Bronchus fibroblast of lung (primary cell): ENCODE measurements at places on chromosomes 6 and 20. TPM values are rescaled to one million over a fixed set of nuclear protein-coding genes. Genes with fewer than 3 reads are reported as not detected.

Gene PROKR2
- not detected in 2 replicates for total RNA-seq

Gene NFATC2
- 0.15 and 0.17 TPM in 2 replicates for total RNA-seq

Gene CEP162
- 3.5 and 3.7 TPM in 2 replicates for total RNA-seq

Gene SYNDIG1
- not detected in 2 replicates for total RNA-seq

Gene LHFPL5
- not detected in 2 replicates for total RNA-seq

Gene BPIFB2
- not detected in 2 replicates for total RNA-seq

Gene CYB5R4
- 7.6 and 13.3 TPM in 2 replicates for total RNA-seq

Gene CALHM4
- total RNA-seq = not detected in 2 replicates

Gene HSPA1L
- total RNA-seq = 0.30 and 0.50 TPM in 2 replicates

Gene BPIFB1
- not detected in 2 replicates for total RNA-seq

Gene MMP24OS
- 32.8 and 35.5 TPM in 2 replicates for total RNA-seq

Gene PRRT1
- 0.15 and 0.17 TPM in 2 replicates for total RNA-seq

Gene RGS17
- 7.0 and 8.2 TPM in 2 replicates for total RNA-seq

Gene FAM209B
- not detected in 2 replicates for total RNA-seq

Gene BCAS1
- total RNA-seq = not detected in 2 replicates

Gene FLRT3
- total RNA-seq = 1.5 TPM in 2 replicates

Gene CTAGE9
- under 0.01 TPM in 1 of 2 replicates, not detected in the other for total RNA-seq

Gene WFDC10B
- total RNA-seq = not detected in 2 replicates

Gene GPSM3
- total RNA-seq = 11.3 and 15.0 TPM in 2 replicates

Gene PHF3
- total RNA-seq = 14.6 and 19.5 TPM in 2 replicates

Gene CHRNA4
- total RNA-seq = not detected in 2 replicates

Gene SGK1
- 31.3 and 34.9 TPM in 2 replicates for total RNA-seq

Gene HNF4A
- not detected in 2 replicates for total RNA-seq

Gene CARMIL1
- total RNA-seq = 4.9 and 5.0 TPM in 2 replicates

Gene CCDC170
- 0.15 and 0.17 TPM in 2 replicates for total RNA-seq

Gene PRSS35
- 2.7 and 3.0 TPM in 2 replicates for total RNA-seq

Gene RAB32
- total RNA-seq = 117 and 121 TPM in 2 replicates

Gene LPA
- total RNA-seq = not detected in 2 replicates

Gene PNPLA1
- not detected in 2 replicates for total RNA-seq

Gene DBNDD2
- 9.6 and 12.8 TPM in 2 replicates for total RNA-seq

Gene ALDH8A1
- total RNA-seq = 0.15 and 0.17 TPM in 2 replicates

Gene TBPL1
- total RNA-seq = 20.7 and 27.2 TPM in 2 replicates

Gene BMP5
- 1.9 and 2.0 TPM in 2 replicates for total RNA-seq

Gene RSPO4
- total RNA-seq = 0.17 TPM in 1 of 2 replicates, not detected in the other

Gene PRND
- not detected in 2 replicates for total RNA-seq

Gene BIRC7
- not detected in 2 replicates for total RNA-seq

Gene FOXC1
- 1.5 and 3.0 TPM in 2 replicates for total RNA-seq

Gene TENT5A
- 1.7 and 1.9 TPM in 2 replicates for total RNA-seq

Gene DNAH8
- not detected in 2 replicates for total RNA-seq

Gene DDX43
- 0.15 and 0.84 TPM in 2 replicates for total RNA-seq

Gene SGK2
- not detected in 2 replicates for total RNA-seq

Gene TAP2
- 5.4 and 7.2 TPM in 2 replicates for total RNA-seq

Gene IP6K3
- total RNA-seq = 6.2 and 7.9 TPM in 2 replicates

Gene PARD6B
- total RNA-seq = 0.15 and 0.17 TPM in 2 replicates

Gene PI16
- total RNA-seq = not detected in 2 replicates

Gene GDAP1L1
- total RNA-seq = not detected in 2 replicates

Gene ADIG
- not detected in 2 replicates for total RNA-seq

Gene SEMG1
- total RNA-seq = not detected in 2 replicates

Gene ULBP3
- total RNA-seq = 15.9 and 18.5 TPM in 2 replicates

Gene LY6G6D
- not detected in 2 replicates for total RNA-seq

Gene BTNL2
- not detected in 2 replicates for total RNA-seq
